ENCODE measurements at places on chromosomes 2 and 18. TPM values are rescaled to one million over a fixed set of nuclear protein-coding genes. Genes with fewer than 3 reads are reported as not detected.

The SIX3 gene
- total RNA-seq, result not detected

The ICOS gene
- total RNA-seq, result not detected

The DQX1 gene
- not detected for total RNA-seq

GRCh38 chr2:38074764-38075506, 1.0 kb downstream of the CYP1B1 start:
- DNase-seq, result no peak

DNA sequence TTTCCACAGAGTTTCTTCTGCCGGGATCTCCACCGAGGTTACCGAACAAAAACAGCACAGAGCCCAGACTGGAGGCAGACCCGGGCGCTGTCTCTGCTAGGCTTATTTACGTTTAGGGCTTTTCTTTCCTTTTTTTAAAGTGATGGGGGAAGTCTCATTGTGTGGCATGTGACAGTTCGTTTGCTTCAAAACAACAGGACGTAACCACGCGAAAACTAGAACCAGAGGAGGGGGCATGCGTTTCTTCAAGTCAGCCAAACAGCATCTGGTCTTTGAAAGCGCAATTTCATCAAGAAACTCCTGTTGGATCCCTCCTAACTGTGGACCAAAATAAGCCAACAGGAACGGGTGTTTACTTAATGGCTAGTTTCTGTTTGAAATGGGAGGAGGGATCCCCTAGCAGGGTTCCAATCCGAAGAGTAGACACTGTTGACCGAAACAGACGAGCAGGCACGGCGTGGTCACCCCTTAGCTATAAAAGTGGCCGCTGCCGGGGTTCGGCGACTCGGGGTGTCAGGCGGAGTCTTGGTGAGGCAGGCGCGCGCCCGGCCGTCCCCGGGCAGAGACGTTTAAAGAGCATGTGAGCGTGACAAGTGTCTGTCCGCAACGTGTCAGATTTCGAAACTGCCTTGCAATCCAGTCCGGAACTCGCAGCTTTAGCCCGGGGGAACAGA, 997 bp upstream of the TGIF1 start:
- peak; percentile 63 for DNase-seq

GRCh38 chr2:46983065-46983801, 67.6 kb upstream of the MCFD2 start:
- DNase-seq, result no peak

GRCh38 chr2:238942726-238943300, 94.9 kb downstream of the TWIST2 start:
- DNase-seq, result no peak

GRCh38 chr2:200300065-200300464, 6.4 kb upstream of the SPATS2L start:
- DNase-seq, result no peak

GRCh38 chr18:8769509-8770095, 64.2 kb downstream of the MTCL1 start:
- DNase-seq, result no peak

All from omental fat pad (tissue), 4 donors.